ENCODE measurements at places on chromosomes 5 and 9.
A peak's percentile ranks its signal among the peaks of the same experiment; 100 is the strongest.

DNA sequence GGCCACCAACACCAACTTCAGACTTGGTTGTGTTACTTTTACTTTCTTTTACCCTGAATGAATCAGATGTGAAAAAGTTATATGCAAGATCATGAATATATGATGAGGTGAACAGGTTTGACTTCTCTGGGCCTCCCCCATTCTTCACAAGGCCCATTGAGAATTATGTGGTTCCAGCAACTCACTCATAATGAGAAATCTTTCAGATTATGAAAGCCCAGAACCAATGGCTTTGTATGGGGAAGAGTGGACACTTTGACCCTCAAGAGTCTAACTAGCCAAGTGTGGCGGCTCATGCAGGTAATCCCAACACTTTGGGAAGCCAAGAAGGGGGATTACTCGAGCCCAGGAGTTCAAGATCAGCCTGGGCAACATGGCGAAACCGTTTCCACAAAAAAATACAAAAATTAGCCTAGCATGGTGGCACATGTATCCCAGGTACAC lies 16.1 kb upstream of the LNPEP start:
- DNase-seq: no peak

GRCh38 chr5:1728846-1729245 lies 70.8 kb downstream of the MRPL36 start:
- DNase-seq: no peak

GRCh38 chr5:74669821-74670220 lies 15.2 kb upstream of the HEXB start:
- no peak for DNase-seq

- no peak for DNase-seq
These were observed 168.6 kb downstream of the MACROH2A1 start for GRCh38 chr5:135230251-135230925.

DNA sequence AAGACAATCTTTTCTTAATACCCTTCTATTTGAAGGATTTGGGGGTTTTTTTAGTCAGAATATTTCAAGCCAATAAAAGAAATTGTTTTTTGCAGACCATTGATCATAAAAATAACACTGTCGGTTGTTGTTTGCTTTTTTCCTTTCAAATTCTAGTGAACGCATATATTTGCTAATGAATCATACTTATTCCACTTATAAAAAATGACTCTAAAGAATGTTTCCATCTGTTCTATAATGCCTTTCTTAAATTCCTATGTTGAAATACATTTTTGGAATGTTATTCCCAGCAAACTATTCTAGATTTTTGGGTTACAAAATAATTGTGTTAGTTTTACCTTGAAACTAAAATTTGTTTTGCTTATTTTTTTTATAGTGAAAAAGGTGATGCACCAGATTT lies 32.2 kb downstream of the CWC27 start:
- DNase-seq: no peak

- DNase-seq: no peak
These were observed 154.9 kb downstream of the KCTD16 start for GRCh38 chr5:144325532-144325931.

DNA sequence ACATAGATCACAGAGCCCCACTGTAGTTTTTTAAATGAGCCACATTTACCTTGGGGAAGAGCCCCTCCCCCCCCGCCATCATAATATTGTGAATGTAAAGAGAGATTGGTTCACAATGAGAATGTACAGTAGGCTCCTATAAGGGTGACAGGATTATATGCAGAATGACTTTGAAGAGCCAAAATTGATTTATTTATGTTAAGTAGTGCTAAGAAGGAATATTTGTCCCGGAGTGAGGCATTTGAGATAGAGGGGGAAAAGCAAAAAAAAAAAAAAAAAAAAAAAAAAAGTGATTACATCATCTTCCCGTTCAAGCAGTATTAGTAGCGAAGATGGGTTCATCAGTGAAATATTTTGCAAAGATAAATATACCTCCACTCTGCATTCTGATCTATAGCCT lies 73.9 kb downstream of the PIK3R1 start:
- DNase-seq: no peak

- DNase-seq: no peak
These were observed 6.8 kb downstream of the TMEM250 start for GRCh38 chr9:136111910-136112309.

- DNase-seq: no peak
These were observed 447.5 kb upstream of the COX7C start for GRCh38 chr5:86170194-86170593.

- peak; percentile 28 for DNase-seq
These were observed 46.8 kb downstream of the NIPSNAP3B start for GRCh38 chr9:104810421-104811339.

DNA sequence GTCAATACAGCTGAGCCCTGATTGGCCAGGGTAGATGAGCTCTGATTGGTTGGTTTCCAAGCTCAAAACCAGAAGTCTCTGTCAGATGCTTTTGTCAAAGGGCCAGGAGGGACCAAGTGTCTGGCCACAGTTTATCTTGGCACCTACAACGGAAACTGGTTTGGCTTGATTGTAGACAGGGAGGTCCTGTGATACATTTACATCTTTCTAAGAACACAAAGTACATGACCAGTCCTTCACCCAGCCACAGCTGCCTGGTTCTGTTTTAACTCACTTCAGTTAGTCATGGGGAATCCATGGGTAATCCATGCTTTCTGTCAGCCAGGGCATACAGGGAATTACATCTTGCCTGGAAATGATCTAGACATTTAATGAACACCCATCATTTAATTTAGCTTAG lies 171.2 kb downstream of the SLC12A2 start:
- DNase-seq: no peak

DNA sequence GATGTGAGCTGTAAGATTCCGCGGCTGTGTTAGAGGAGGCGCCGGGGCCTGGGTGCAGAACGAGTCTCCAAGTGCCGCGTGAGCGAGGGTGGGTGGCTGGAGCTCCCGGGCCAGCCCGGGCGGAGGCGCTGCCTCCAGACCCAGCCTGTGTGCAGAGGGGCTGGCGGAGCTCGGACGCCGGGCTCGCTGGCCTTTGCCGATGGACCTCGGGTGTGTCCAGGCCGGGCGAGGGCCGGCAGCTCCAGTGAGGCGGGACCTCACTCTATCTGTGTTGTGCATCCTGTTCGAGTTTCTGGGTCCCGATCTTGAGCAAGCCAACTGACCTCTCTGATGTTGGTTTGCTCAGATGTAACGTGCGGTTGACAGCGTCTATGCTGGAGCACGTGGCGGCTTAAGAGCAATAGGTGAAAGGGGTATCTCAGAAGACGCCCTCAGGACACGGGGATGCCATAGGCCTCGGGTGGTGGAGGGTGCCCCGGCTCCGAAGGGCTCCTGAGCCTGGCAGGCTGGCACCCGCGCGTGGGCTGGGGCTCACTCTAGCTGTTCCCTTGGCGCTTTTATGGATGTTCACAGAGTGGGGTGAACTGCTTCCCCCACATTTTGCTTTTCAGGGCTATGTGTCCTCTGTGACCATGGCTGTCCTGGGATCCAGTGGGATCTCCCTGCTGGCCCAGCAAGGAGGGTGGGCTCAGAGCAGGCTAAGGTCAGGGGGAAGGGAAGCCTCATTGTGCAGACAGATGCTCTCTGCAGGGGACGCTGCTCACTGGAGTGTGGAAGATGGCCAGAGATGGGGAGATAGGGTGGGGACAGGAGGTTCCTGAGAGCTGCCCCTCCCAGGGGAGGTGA lies 69.8 kb downstream of the MRPL36 start:
- no peak for DNase-seq

DNA sequence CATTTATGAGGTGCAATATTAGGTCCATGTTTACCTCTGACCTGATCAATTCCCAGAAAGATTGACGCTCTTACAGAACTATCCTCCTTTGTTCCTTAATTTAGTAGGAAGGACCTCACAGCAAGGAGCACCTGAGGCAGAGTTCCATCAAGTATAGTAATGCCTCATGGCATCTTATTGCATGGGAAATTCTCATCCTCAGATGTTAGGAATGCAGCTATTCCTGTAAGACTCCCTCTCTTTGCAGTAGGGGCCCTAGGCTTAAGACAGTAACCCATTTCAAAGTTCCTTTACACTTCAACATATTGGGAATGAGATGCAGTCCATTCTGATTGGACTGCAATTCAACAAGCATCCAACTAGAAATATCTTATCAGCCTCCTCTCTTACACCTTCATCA lies 69.8 kb downstream of the SLCO4C1 start:
- DNase-seq: no peak

DNA sequence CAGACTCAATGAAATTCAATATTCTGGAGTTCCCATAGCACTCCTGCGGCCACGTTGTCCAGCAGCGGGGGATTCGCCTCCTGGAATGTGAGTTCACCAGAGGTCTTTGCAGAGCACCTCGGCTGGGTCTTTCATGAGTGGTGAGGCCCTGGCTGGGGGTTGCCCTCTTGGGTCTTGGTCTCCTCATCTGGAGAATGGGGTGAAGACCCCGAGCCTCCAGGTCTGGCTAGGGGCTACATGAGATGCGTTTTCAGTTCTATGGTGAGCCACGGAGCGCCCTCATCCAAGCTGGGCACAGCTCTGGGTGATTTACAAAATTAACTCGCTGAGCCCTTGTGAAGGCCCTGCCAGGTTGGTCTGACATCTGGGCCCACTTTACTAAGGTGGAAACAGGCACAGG lies 37.5 kb upstream of the RXRA start:
- no peak for DNase-seq

- no peak for DNase-seq
These were observed 148.5 kb downstream of the ISOC1 start for GRCh38 chr5:129243039-129243438.

DNA sequence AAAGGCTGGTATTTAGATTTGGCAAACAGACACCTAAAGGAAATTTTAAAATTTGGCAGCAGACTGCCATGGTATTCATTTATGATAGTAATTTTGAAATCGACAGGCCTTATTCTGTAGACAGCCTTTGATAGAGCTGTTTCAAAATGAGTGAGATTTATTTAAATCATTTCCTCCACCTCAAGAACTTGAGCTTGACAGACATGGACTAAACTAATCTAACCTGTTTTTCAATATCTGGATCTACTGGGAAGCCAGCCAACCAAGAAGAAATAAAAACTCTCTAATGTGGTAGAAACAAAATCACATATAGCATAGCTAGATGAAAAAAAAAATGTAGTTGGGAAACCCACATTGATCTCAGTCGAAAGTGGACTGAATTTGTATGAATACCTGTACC lies 56.9 kb upstream of the RASA1 start:
- no peak for DNase-seq

GRCh38 chr5:178103612-178104011 lies 9.7 kb upstream of the N4BP3 start:
- no peak for DNase-seq

- no peak for DNase-seq
These were observed 78.3 kb upstream of the IRX1 start for GRCh38 chr5:3517348-3517747.

GRCh38 chr5:122377026-122377425 lies 65.0 kb downstream of the SNCAIP start:
- no peak for DNase-seq

DNA sequence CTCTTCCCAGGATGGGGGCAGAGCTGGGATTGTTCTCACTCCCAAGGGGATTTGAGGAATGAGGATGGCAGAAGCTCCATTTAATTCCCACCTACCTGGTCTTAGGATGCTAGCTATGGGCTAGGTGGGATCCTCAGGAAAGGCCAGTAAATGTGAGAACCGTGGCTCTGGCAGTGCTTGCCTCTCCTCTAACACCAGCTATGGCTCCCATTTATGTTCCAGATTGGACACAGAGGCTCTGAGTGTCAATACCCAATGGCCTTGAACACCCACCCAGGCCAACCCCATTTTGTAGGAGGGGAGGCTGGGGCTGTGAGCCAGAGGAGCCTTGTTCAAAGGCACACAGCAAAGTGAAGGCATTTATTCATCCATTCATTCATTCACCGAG lies 10.2 kb upstream of the DAB2IP start:
- no peak for DNase-seq

- DNase-seq: no peak
These were observed 1.3 kb upstream of the HABP4 start for GRCh38 chr9:96448546-96449170.

DNA sequence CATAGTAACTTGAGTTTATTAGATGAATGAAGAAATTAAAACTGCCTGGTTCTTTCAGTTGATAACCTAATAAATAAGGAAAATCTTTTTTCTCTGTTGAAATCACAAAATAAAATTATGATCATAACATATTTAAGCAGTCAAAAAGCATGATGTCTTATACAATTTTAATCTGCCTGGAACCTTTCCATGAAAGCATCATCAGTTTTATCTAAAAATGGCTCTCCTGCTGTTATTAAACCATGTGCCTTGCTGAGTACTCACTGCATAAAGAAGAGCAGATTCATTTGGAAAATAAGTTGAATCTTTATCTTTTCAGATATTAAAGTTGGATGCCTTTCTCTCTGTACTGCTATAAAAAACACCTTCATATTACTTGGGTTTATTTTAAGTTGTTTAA lies 148.8 kb downstream of the SLC24A2 start:
- DNase-seq: no peak

DNA sequence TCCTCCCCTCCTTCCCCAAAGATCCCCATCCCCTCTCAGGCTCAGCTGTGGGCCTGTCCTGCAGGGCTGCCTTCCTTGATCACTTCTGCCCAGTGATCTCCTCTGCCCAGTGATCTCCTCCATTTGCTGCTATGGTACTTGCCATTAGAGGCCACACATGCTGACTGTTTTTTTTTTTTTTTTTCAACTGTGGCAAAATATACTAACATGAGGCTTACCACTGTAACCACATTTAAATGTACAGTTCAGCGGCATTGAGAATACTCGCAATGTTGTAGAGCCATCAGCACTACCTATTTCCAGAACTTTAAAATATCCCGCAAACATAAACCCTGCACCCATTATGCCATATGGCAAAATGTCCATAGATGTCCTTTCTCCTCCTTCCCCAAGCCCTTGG lies 61.7 kb upstream of the EPB41L4B start:
- DNase-seq: no peak

- no peak for DNase-seq
These were observed 159.4 kb upstream of the DAP start for GRCh38 chr5:10920400-10920799.

GRCh38 chr9:116674210-116674980 lies 12.7 kb upstream of the TRIM32 start:
- no peak for DNase-seq

GRCh38 chr5:14816999-14817761 lies 54.4 kb downstream of the ANKH start:
- DNase-seq: no peak

DNA sequence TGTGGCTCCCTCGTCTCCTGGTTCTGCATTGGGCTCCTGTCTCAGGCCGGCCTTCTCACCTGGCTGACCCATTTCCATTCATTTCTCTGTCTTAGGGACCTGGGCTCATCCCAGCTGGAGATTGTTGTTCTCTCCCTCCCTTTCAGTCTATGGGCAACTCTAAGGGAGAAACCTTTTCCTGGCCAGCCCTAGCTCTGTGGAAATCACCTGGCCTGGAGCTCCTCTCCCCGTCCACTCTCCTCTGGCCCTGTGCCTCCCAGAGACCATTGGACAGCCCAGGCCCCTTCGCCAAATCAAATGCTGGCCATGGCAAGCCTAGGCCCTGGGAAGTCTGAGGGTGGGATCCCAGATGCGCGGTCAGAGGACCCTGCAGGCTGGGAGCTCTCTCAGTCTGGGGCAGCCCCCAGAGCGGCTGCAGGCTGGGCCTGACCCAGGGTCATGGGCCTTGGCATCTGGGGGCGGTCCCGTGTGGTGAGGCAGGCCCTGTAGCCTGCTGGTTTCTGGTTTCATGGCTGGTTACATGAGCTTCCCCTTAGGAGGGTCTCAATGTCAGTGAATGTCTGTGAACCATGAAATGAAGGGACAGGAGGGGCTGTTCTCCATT lies 253.5 kb downstream of the AOPEP start:
- DNase-seq: no peak

Data from NCI-H2081 (cell line).